ENCODE measurements at places on chromosomes 7 and 10.

GRCh38 chr10:6979371-6979770 is 399.3 kb upstream of the PRKCQ start:
- DNase-seq: no peak

DNA sequence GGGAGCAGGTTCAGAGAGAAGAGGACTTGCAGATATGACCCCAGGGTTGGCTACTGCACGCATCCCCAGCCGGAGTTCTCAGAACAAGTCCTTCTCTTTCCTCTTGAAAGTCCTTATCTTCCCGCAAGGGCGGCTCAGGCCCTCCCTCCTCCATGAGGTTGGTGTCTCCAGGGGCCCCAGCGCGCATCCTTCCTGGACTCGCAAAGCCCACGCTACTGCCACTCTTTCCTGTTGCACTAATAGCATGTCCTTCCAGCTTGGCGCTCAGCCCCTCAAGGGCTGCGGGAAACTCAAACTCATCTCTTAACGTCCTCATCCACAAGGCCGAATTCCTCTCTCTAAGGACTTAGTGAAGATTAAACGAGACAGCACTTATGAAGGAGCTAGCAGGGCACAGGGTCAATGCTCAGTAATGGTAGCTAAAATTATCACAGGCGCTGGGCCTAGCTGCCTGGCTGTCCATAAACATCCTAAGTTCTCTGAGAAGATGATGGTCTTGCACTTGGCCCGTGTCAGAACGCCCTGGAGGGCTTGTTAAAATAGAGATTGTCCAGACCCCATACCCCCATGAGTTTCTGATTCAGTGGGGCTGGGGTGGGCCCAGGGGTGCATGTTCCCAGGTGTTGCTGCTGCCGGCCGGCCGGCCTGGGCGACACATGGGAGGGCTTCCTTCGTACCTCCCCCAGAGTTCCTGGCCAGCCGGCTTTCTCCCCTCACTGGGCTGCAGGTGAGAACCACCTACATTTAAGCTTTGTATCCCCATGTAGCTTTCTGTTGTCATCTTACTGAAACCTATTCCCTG is 261.4 kb downstream of the COBL start:
- DNase-seq: no peak

DNA sequence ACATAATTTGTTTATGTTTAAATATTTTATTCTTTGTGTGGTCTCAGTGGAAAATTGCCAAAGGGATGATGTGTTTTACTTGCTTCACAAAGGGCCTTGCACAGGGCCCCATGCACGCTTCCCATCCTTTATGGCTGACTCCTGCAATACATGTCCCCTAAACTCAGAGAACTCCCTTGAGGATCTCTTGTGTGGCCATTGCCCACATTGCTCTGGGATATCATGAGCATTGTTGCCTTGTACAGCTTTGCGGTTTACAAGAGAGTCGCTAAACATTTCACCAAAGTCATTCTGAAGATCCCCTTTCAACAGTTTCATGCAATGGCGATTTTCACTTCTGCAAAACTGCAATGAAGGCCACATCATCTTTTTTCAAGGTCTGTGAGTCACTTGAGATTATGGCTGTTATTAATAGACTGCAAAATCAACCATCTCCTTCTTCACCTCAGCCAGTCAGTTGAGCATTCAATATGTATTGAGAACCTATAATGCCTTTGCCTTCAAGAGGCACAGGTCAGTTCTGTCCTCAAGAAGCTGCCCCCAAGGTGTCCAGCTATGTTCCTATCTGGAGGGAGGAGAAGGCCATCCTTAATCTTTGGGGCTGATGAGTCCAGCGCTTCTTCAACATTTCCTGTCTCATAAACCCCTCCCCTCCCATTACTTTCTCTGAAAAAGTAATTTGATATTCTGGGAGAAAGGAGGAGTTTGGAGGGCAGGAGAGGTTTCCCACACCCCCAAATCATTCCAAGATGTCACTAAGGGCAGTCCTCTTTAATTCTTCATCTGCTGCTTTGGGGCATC is 108.1 kb downstream of the CCDC71L start:
- no peak for DNase-seq

GRCh38 chr7:5666361-5666760 is 115.1 kb downstream of the RNF216 start:
- no peak for DNase-seq

DNA sequence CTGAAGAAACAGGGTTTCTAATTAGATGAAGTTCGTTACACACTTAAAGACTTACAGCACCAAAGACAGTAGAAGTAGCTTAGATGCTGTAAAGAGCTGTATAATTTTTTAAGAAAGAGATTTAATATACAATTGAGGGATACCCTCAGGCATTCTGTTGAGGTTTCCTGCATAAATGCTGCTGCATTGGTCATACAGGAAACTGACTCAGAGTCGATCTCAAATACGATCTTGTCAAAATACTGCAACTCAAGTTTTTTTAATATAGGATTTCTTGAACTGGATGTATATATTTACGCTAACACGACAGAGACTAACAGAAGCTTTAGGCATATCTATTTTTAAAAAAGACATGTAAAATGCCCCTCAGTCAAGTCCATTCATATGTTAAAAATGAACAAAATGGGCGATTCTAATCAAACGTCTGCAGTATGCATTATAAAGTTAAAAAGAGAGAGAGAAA is 2.4 kb upstream of the ARID5B start:
- DNase-seq: no peak

DNA sequence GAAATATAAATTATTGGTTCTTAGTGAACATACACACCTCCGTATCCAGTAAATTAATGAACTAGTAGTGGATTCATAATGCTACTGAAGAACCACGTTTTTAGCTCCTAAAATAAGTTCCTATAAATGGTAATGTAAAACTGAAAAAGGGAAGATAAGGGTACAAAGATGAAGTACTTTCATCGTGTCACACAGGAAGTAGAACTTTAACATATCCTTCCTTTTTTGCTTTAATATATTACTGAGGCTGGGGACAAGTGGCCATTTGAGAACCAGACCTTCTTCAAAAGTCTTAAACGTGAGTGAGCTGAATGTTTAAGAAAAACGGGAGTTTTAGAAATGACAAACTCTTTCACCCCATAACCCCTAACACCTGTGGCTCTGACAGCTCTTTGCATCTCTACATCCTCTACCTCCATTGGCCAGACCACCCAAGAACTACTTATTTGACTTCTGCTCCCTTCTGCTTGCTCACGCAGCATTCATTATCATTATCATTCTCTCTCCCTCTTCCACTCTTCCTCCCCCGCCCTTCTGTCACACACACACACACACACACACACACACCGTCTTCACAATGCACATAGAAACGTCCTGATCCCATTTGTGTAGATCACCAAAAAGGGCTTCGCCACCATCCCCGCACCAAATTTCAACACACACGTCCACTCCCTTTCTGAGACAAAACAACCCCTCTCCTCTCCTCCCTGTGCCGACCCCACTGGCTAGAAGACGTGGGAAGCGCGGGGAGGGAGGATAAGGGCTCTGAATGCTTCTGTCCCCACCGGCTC is 677 bp downstream of the SKAP2 start:
- DNase-seq: no peak

DNA sequence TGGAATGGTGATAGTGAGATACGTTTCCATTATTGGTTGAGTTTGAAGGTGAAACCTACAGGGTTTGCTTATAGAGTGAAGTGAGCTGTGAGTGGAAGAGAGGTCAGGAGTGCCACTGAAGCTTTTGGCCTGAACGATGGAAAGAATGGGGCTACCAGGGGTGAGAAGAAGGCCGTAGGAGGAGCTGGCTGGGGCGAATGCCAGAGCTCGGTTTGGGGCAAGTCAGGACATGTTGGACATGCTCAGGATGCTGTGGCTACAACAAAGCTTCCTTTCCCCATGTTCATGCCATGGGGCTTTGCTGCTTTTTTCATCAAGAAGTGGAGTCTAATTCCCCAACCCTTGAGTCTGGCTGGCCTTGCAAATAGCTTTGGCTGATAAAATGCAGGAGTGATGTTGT is 253.7 kb downstream of the GLRX3 start:
- no peak for DNase-seq

DNA sequence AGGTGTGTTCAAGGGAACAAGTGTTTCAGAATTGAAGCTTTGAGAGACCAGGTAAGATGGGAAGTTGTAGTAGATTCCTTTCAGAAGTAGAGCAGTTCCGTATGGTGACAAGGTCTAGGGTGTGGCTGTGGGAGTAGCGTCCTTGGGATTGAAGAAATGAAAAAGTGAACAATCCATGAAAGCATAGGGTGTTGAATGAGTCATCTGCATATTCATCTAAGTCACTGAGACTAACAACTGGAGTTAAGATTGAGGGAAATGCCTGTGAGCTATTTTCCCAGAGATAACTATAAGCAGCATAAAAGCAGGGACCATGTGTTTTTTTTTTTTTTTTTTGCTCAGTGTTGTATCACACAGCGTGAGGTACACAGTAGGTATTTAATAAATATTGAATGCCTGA is 134.8 kb downstream of the PHTF2 start:
- no peak for DNase-seq

DNA sequence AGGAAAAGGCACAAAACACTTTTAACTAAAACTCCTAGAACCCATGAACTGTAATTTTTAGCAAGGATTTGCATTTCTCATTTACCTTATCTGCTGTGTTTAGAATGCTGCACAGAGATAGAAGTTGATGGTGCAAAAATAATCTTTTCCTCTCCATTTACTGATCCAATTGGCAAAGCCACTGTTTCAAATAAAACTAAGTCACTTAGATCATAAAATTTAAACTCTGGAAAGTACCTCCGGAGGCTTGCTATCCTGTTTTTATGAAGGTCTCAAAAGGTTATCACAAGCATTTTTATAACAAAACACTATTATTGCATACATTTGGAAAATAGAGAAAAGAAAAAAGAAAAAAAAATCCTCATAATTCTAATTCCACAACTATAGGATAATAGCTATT is 7.6 kb downstream of the CPA2 start:
- DNase-seq: no peak

DNA sequence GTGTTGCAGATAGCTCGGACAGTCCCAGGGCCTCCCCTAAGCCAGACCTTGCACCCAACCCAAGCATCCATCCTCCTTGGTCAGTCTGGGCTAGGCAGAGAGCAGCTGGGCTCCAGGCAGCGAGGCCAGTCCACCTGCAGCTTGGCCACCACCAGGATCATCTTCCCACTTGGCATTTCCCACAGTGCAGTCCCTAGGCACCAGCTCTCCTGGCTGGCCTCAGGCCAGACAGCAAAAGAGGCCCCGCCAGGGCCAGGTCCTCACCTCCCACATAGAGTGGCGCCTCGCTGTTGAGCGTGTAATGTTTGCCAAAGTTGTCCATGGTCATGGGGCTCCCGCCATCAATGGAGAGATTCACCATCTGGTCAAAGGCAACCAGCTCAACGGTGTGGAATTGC is 171.7 kb downstream of the LCOR start:
- DNase-seq: no peak

GRCh38 chr7:93015779-93016481 is 101.8 kb downstream of the SAMD9 start:
- no peak for DNase-seq

- no peak for DNase-seq
Observed at GRCh38 chr7:29765490-29765889, 40.8 kb upstream of the WIPF3 start.

- no peak for DNase-seq
Observed at GRCh38 chr10:107553470-107553869, 389.0 kb upstream of the SORCS1 start.

DNA sequence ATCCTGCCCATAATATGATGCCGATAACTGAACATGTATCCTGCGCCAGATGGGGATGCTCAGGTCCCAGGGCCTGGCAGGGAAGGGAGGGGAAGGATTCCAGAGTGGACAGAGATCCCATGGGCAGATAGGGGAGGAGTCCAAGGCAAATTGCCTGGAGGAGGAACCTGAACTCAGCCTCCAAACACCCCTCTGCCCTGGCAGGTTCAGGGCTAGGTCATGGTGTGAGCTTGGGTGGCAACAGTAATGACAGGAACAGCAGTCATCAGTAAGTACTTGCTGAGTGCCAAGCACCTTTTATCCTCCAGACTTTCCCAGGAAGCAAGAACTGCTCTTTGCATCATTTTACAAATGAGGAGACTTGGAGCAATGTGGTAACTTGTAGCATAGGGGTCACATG is 3.8 kb upstream of the PALD1 start:
- no peak for DNase-seq

DNA sequence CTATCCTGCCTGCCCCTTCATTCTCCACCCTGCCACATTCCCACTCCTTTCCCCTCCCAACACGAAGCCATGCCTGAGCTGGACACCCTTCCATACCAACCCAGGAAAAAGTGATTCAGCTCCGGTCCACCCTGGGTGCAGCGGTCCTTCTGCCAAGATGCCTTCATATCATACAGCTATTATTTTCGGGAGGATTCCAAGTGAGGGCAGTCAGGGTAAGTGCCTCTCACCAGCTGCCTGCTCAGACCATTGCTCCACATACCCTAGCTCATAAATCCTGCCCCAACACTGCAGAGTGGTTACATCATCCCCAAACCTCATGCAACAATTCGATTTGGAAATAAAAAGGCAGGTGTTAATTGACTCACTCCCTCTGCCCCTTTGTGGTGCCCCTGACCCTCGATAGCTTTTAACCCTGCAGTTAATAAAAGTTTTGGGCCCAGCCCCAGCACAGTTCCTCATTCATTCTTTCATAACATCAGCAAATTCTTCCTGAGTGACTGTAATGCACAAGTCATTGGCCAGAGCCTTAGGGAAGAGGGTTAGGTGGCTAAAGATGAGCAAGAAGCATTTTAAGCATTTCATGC is 42.6 kb downstream of the ZNF503 start:
- no peak for DNase-seq

GRCh38 chr7:110774071-110774470 is 316.9 kb upstream of the LRRN3 start:
- no peak for DNase-seq

DNA sequence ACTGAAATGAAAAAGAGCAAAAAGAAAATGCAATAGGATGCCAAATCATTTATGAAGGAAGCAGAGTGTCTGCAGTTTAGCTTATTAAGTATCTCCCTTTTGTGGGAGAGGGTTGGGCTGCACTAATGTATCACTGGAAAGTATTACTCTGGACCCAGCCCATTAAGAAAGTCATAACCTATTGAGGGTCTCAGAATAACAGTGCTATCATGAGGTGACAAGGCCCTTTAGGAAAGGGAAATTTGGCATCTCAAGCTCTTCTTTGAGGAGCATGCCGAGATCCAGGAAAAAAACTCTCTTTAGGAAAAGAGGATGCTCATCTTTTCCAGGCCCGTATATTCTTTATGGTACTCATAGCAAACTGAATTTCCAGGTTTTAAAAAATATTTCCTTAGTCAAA is 114.6 kb downstream of the PRKG1 start:
- DNase-seq: no peak

DNA sequence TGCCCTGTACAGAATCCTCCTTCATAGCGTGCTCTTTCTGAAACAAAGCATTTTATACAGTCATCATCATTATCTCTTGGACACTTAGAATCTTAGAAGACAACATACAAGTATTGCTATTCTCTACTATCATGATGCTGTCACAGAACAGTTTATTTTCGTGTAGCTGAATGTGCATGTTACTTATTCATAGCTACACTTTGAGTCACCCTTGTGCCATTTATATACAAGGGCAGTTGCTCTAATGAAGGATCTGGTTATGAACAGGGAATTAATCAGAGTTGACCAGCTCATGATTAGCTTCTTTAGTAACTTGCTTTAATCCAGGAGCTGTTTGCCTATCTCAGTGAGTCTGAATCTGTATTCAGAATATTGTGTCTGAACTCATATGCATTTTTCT is 11.2 kb downstream of the CASP2 start:
- no peak for DNase-seq

GRCh38 chr7:53191191-53191695 is 155.8 kb downstream of the POM121L12 start:
- no peak for DNase-seq
